ENCODE measurements at places on chromosomes 7 and 10.

GRCh38 chr7:119228482-119228881 is 1004.0 kb downstream of the ANKRD7 start:
- no peak for DNase-seq

GRCh38 chr10:70122742-70123141 is 9.9 kb downstream of the AIFM2 start:
- no peak for DNase-seq

GRCh38 chr7:153507885-153508284 is 544.3 kb upstream of the DPP6 start:
- no peak for DNase-seq

DNA sequence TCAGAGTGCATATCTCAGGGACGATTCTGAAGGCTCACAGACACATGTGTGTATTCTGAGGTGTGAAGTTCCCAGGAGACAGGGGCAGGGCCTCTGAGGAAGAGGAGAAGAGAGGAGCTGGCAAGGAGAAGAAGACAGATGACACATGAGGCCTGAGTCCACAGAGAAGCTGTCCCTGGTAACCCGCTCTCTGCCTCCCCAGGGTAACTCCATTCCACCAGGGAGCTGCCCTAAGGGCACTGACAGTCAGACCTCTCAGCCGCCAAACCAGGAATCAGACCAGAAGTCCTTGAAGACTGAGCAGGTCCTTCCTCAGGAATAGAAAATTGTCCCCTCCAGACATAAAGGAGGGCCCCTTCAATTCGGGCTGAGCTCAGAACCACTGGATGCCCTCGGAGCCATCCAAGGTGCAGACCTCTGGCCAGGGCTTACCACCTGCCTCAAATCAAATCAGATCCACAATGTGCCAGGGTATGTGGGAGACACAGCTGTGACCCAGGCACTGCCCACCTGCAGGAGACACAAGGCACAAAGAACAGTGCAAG is 57.4 kb downstream of the TLL2 start:
- no peak for DNase-seq

DNA sequence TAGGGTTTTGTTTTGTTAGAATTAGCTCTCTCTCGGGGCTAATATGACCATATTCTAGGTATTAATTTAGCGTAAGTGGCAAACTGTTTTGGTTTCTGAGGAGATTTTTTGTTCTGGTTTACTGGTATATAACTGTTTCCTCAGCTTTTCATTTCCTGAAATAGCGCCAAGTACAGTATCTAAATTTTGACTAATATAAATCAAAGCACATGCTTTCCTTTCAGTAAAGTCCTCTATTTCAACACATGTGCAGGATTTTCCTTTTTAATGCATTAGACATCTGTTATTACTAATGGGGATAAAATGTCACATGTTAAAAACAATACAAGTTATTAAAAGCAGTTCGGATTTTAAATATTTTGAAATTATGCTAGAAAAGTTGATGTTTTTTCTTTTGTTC is 11.3 kb downstream of the FERD3L start:
- DNase-seq, result no peak

DNA sequence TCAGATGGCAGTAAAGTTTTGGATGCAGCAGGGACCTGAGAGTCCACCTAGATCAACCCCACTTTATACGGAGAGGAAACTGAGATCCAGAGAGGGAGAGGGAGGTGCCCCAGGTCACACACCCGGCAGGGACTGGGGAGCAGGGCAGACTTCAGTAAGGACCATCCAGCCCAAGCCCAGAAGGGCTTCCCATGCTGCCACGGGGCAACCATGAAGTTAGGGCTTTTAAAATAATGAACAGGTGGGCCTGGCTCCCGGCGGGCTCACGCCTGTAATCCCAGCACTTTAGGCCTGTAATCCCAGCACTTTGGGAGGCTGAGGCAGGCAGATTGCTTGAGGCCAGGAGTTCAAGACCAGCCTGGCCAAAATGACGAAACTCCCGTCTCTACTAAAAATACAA is 98.5 kb downstream of the HIP1 start:
- DNase-seq, result no peak

- no peak for DNase-seq
Measured at GRCh38 chr7:77867537-77867865, 68.9 kb downstream of the PHTF2 start.

- DNase-seq, result no peak
Measured at GRCh38 chr10:44925224-44925623, 14.1 kb downstream of the TMEM72 start.

- DNase-seq, result no peak
Measured at GRCh38 chr10:90326498-90327267, 531.2 kb downstream of the HTR7 start.

- no peak for DNase-seq
Measured at GRCh38 chr7:128922496-128923410, 12.2 kb upstream of the KCP start.

DNA sequence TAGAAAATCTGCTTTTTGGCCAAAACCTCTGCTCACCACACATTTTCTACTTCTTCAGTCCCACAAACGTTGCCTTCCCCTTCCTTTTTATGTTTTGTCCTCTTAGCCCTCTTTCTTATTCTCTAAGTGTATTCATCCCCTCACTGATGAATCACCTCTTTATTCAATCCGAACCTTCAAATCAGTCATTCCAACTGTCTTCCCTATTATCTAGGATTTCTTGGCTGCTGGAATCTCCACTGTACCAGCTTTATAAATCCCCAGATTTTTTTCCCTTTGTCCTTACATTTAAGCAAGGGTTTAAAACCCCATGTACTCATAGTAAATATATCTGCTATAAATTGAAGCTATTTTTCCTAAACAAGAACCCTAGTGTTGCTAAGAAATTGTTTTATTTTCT is 176.9 kb downstream of the SEMA3A start:
- no peak for DNase-seq

GRCh38 chr7:142873281-142873784 is 12.2 kb downstream of the TRPV6 start:
- no peak for DNase-seq

GRCh38 chr10:24292304-24293293 is 83.7 kb downstream of the KIAA1217 start:
- DNase-seq, result no peak

DNA sequence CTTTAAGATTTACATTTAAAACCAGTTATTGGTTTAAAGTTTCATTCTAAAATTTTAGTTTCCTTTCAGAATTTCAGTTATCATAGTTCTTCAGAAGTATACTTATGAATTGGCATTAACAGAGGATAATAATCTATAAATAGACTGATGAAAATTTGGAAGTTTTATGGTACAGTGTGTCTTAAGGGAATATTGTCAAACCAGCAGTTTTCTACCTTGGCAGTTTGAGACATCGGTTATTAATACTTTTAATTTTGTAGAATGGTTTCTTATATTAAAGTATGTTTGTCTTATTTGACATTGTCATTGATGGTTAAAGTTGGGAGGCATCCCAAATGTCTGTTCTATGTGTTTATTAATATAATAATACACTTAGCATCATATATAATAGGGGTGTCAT is 2.0 kb downstream of the AHR start:
- no peak for DNase-seq

DNA sequence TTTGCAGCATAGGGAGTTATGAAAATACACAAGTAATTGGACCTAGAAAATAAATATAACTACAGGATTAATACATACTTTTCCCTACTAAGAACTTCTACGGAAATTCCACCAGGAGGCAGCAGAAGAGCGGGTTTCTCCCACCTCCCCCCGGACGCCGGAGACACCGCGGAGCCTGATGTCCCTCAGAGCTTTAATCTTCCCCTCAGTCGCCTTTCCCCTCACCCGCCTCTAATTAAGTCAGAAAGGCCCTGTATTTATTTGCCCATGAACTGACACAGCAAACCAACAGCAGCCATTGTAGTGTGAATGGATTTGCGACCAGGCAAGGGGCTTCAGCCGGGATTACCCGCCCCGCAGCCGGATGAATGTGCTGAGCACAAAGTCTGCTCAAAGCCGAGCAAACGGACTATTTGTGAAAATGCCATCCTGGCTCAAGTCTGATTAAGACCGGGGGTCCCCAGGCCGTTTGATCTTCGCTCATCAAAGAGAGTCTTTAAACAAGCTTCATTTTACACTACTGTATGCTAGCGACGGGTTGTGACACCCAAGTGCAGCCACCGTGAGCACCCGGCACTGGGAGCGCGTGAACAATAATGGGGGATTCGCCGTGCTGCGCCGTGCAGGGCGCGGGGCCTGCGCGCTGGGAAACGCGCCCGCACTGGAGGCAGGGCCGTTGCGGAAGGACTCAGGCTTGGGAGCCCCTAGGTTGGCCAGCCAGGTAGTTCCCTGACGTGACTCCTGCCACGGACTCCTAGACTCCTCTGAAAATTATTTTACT is 5.6 kb upstream of the DKK1 start:
- DNase-seq, result peak; percentile 55

GRCh38 chr7:106599343-106599698 is 61.6 kb downstream of the CCDC71L start:
- DNase-seq, result no peak

DNA sequence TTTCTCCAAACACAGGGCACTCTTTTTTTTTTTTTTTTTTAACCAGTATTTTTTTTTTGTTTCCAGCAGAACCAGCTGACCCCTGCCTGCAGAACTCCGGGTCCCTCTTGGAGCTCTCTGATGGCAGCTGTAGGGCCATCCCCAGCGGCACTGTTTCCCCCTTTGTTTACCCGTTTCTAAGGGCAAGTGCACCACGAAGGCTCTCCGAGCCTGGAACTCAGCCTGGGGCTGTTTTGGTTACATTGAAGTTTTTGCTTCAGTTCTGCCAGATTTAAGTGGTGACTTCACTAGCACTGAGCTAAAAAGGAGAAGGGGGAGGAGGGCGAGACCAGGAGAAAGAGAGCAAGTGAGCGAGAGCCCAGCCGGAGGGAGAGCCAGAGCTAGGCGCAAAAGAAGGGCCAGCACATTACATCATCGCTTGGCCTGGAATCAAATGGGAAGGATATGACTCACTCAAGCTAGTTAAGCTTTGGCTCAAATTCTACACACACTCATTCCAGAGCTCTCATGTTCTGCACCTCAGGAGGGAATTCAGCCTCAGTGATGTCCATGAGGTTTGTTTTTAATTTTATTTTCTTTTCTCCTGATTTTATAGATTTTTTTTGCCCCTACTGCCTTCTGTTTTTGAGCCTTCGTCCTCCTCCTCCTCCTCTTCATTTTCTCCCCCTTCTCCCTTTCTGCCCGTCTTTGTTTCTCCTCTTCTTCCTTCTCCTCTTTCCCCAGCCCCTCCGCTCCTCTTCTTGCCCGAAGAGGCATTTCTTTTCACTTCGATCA is 272.3 kb downstream of the TRIL start:
- DNase-seq, result peak; percentile 92

- no peak for DNase-seq
Measured at GRCh38 chr10:105800641-105801040, 1159.6 kb downstream of the SORCS3 start.

GRCh38 chr10:35933940-35934641 is 292.0 kb upstream of the FZD8 start:
- DNase-seq, result no peak
